EL (cell line): ENCODE measurements at places on chromosomes 13 and 19.

GRCh38 chr13:77853703-77854102 is 64.9 kb downstream of the EDNRB start:
- DNase-seq = no peak

- DNase-seq = no peak
Observed at GRCh38 chr13:97110936-97111335, 111.2 kb upstream of the MBNL2 start.

DNA sequence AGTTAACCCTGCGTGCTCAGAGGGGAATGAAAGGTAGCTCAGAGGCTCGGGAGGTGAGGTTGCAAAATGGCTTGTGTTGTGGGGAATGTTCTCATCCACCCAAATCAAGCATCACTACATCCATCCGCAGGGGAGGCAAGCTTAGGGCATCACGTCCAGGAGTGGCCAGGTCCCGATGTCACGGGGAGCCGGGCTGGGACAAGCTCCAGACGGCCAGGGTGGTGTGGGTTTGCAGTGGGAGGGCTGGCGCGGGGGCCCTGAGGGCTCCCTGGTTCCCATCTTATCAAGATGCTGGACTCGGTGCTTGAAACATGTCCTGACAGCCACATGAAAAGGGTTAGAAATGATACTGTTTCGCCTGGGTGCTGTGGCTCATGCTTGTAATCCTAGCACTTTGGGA is 25.8 kb downstream of the EPN1 start:
- no peak for DNase-seq

GRCh38 chr19:49136771-49137171 is 17.4 kb downstream of the PPFIA3 start:
- DNase-seq = no peak

- no peak for DNase-seq
Observed at GRCh38 chr13:113115363-113116205, 7.0 kb upstream of the F10 start.

- no peak for DNase-seq
Observed at GRCh38 chr13:71866335-71867130, 471 bp downstream of the DACH1 start.

DNA sequence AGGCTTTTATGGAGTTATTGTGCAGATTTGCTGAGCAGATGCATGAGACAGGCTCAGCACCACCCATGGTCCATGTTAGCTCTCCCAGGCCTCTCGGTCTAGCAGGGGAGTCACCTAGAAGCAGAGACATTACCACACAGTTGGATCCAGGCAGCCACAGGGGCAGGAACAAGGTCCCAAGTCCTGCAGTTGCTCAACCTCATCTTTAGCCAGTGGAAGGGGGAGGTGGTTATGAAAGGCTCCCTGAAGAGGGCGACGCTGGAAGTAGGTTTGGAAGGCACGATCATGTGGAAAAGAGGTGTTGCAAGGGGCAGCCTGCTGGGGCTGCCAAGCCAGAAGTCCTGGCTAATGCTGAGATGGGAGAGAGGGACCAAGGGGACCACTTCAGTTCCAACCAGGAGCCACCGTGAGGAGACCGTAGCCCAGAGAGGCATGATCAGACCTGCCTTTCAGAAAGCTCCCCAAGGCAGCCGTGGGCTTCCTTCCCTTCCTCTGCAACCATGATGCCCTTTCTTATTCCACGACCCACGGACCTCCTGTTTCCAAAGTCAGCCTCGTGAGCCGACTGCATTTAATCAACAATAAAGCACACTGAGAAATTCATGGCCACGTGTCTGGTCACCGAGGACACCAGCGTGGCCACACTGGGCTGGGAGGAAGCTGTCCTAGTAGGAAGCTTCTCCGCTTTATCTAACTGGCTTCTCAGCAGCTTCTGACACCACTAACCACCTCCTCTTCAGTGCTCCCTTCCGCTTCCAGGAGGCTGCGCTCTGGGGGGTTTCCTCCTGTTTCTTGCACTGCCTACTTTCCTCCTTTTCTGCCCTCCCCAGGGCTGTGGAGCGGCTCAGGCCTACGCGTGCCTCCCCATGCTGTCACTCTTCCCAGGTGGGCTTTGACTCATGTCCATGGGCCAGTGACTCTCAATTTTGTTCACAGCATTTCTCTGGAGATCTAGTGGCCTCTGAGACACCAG is 2.6 kb downstream of the AP1M1 start:
- peak; percentile 28 for DNase-seq

GRCh38 chr13:113098162-113098732 is 7.3 kb upstream of the F7 start:
- DNase-seq = peak; percentile 67

- DNase-seq = no peak
Observed at GRCh38 chr19:8141726-8142512, 7.5 kb downstream of the FBN3 start.

DNA sequence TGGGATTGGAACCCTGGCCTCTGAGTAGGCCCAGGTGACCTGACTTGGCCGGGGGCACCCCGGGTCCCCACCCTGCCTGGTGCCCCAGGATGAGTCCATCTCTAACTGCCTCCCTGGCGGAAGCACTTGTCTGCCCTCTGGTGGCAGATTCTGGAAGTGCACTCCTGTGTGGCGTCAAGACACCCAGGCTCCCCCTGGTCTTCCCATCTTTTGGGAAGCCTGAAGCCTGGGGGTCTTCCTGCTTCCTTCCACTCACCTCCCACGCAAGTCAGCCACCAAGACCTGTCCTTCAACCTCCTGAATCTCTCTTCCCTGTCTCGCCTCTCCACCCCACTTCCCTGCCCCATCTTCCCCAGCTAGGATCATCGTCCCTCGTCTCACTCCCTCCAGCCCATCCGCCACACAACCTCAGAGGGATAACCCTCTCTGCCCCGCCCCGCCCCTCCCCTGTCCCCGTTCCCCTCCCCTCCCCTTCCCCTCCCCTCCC is 7.4 kb downstream of the RABAC1 start:
- peak; percentile 74 for DNase-seq

DNA sequence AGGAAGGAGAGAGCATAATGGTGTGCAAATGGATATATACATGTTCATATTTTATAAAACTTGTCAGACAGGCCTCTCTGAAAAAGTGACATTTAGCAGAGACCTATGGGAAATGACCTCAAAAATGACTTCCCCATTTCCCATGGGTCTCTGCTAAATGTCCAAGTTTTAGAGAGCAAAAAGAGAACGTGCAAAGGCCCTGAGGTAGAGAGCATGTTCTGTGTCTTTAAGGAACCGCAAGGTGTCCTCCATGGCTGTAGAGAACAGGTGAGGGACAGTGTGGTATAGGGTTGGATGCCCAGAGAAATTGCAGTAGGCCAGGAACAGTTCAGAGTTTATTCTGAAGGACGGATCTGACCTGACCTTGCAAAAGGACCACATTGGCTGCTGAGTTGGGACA is 113.2 kb upstream of the RNF113B start:
- DNase-seq = no peak

DNA sequence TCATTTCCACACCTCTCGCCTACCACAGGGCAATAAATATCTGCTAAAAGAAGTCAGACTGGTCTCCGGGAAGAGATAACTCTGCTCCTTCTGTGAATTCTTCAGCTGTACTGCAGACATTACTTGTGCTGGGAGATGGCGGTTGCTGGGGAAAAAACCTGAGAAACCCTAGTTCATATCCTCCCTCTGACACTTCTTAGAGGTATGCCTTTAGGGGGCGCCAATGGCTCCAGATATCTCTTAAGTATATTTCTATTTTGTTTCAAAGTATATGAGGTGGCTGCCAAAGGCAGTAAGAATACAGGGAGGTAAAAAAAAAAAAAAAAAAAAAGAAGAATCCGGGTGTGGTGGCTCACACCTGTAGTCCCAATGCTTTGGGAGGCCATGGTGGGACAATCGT is 175.2 kb downstream of the PAN3 start:
- DNase-seq = peak; percentile 59

DNA sequence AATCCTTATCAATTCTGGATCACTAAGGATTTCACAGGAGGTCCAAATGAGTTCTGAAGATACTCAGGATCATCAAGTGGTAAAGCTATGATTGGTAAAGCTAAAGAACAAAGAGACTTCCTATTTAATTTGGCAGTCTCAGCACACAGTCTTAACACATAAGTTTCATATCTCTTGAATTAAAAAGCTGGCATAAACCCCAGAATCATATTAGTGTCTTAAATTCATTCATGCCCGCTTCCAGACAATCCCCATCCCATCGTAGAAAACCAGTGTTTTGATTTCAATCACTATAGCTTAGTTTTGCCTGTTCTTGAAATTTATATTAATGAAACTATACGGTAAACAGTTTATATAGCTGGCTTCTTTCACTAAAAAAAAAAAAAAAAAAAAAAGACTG is 278.7 kb downstream of the DIAPH3 start:
- DNase-seq = no peak

GRCh38 chr13:44436589-44437337 is 63.1 kb downstream of the SERP2 start:
- DNase-seq = peak; percentile 95

- no peak for DNase-seq
Observed at GRCh38 chr13:30394751-30395191, 27.5 kb upstream of the UBE2L5 start.

- no peak for DNase-seq
Observed at GRCh38 chr19:18438331-18439024, 545 bp upstream of the ISYNA1 start.

- no peak for DNase-seq
Observed at GRCh38 chr13:113565526-113566226, 18.9 kb upstream of the TFDP1 start.

- DNase-seq = no peak
Observed at GRCh38 chr13:87814403-87814802, 143.2 kb downstream of the SLITRK5 start.

GRCh38 chr19:45793178-45793564 is 526 bp upstream of the DMWD start:
- DNase-seq = no peak

- DNase-seq = no peak
Observed at GRCh38 chr19:6115992-6116391, 5.7 kb upstream of the RFX2 start.

DNA sequence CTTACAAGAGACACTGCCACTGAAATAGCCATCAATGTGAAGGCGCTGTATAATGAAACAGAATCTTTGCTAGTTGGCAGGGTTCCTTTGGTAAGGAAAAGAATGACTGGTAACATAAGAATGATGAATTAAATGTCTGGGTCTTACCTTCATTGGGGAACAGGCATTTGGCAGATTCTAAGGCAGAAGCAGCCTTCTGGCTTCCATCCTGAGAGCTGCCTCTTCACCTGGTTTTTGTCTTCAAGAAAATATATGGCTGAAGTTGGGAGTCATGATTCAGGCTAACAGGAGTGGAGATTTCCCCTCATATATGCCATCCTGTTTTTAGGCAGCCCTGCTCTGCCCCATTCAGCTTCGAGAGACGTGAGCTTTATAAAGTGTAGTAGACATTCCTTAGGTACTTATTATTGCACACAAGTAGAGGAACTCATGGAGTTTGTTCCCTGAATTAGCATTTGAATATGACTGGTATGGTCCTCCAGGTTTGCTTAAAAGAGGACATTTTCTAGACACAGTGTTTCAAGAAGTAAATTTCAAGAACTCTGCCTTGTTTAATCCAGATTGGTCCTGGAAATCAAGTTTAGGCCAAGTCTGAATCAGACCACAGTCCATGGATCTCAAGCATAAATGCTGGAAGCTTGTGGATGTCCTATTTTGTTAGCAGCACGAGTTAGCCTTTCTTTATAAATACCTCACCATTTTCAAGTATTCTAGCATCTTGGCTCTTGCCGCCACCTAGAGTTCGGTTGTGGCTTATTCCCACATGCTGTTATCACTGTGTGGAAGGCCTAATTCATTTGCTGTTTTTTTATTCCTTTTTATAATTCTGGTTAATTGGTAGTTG is 56.2 kb upstream of the AKAP11 start:
- peak; percentile 41 for DNase-seq

DNA sequence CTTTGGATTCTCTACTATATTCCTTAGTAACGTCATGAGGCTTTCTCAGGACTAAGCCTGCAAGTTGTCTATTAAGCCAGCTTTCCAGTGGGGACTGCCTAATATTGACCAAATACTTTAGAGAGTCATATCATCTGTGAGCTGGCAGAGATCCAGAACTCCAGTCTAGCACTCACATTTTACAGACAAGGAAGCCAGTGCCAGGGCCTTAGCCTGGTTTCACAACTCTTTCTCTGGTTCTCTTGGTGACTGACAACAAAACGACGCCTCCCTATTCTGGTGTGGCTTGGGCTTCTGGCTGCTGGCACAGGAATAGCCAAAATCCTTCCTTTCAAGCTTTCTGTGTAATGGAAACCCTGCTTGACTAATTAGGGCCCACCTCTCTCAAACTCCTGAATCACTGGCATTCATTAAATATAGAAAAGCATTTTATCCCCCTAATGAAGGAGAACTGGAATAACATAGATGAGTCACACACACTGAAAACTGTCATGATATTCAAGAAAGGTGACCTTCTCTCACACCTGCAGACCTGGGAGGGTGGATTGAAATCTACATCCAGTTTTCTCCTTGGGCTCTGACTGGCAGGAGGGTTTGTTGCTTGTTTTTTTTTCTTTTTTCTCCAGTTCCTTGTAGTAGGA is 75.2 kb upstream of the UBL3 start:
- DNase-seq = peak; percentile 81

GRCh38 chr13:21328201-21328600 is 130.9 kb downstream of the ZDHHC20 start:
- DNase-seq = no peak

GRCh38 chr19:33535226-33535625 is 13.6 kb upstream of the PEPD start:
- no peak for DNase-seq

DNA sequence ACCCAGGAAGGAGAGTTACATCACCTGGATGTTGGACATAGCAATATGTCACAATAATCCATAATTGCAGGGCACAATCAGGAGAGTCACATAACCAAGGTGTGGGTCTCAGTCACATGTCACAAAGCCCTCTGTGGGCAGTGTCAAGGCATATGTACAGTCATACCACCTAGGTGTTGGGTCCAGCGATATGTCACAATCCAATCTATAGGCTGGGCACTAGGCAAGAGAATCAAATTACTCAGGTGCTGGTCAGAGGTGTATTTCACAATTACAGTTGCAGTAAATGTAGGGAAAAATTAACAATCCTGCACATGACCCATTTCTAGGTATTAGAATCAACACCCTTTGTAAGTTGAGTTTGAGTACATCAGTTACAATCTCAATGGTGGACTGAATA is 126.2 kb upstream of the ZNF91 start:
- DNase-seq = no peak

- no peak for DNase-seq
Observed at GRCh38 chr13:32882691-32883090, 133.5 kb upstream of the KL start.

GRCh38 chr19:18898607-18899408 is 2.9 kb upstream of the CERS1 start:
- DNase-seq = no peak

GRCh38 chr13:80988391-80989151 is 647.6 kb upstream of the SPRY2 start:
- DNase-seq = no peak

- DNase-seq = no peak
Observed at GRCh38 chr13:26011996-26012821, 39.6 kb downstream of the SHISA2 start.
